ENCODE measurements at places on chromosomes 4 and X.

DNA sequence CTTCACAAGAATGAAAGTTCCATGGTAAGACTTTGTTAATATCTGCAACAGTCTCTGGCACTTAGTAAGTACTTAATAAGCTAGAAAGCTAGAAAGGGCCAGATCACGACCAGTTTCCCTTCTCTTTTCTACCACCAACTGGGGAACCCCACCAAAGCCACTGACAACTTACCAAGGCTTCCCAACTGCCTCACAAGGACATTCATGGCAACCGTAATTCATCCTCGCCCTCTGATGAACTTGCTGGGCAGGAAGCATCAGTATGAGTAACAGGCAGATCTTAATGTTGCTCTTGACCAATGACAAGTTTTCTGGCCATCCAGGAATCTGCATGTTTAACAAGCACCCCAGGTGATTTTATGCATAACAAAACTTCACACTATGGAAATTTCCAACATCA lies 23.2 kb upstream of the ZCCHC13 start:
- DNase-seq = no peak

DNA sequence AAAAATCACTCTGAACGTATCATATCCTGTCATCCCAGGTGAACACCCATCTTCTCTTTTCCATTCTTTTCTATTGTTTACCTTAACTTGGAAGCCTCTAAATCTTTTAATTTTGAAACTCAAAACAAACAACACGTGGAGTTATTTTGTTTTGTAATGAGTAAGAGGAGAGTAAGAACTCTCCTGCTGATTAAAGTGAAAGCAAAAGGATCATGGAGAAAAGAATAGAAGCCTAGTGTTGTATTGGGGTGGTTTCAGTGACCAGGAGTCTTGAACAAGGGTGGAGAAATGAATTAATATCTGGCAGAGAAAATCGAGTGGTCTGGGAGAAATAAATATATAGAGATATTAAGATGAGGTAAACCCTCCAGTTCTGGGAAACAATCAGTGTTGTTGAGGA lies 237.4 kb upstream of the UGT8 start:
- no peak for DNase-seq

- no peak for DNase-seq
Measured at GRCh38 chr4:40238008-40238699, 41.3 kb downstream of the RHOH start.

DNA sequence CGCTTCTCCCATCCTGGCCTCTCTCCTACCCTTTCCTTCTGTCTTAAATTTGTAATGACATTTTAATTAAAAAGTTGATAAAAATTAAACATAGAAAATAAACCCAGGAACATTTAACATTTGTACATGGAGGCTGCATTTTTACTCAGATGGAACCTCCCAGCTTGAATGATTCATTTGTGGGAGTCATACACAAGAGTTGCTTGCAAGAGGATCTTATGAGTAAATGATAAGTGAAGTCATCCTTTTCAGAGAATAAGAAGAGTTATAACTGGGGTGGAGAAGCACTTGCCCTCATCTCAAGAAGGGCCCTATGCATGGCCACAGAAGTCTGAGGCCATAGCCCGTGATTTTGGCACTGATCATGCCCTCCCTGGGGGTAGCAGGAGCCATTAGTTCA lies 482.9 kb upstream of the BOD1L1 start:
- DNase-seq = no peak

DNA sequence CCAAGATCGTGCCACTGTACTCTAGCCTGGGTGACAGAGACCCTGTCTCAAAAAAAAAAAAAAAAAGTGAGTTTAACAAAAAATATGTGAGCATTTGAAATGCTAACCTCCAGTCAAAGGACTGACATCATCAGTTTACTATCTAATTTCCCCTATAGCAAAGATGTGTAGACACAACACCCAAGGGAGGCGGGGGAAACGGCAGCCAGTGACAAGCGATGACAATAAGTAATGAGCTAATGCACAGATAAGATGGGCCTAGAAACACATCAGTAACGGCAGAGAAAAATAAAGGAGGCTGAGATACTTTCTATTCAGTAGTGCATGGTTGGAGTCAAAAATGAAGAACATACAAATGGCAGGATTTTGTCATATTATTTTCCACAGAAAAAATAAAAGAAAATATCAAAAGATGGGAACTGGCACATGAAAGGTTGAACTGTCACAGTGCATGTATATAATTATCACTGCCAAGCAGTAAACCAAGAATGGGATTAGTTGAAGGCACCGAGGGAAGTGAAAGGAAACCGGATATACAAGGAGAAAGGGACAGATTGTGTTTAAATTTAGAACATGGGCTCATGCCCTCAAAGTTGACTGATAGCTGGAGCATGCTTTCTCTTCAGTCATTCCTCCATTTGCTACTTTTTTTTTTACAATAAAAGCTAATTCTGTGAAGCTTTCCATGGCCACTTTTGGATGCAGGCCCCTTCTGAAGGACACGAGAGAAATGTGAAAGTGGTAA lies 41.8 kb downstream of the IGFBP7 start:
- no peak for DNase-seq
